ENCODE measurements at places on chromosomes 13 and 19. TPM values are rescaled to one million over a fixed set of nuclear protein-coding genes. Genes with fewer than 3 reads are reported as not detected.

- no peak for DNase-seq
These were observed 89.9 kb downstream of the MZT1 start for GRCh38 chr13:72637561-72637960.

Gene RETN
- 1.5 TPM for total RNA-seq

- DNase-seq: no peak
These were observed 4.4 kb upstream of the EID2 start for GRCh38 chr19:39544226-39544903.

DNA sequence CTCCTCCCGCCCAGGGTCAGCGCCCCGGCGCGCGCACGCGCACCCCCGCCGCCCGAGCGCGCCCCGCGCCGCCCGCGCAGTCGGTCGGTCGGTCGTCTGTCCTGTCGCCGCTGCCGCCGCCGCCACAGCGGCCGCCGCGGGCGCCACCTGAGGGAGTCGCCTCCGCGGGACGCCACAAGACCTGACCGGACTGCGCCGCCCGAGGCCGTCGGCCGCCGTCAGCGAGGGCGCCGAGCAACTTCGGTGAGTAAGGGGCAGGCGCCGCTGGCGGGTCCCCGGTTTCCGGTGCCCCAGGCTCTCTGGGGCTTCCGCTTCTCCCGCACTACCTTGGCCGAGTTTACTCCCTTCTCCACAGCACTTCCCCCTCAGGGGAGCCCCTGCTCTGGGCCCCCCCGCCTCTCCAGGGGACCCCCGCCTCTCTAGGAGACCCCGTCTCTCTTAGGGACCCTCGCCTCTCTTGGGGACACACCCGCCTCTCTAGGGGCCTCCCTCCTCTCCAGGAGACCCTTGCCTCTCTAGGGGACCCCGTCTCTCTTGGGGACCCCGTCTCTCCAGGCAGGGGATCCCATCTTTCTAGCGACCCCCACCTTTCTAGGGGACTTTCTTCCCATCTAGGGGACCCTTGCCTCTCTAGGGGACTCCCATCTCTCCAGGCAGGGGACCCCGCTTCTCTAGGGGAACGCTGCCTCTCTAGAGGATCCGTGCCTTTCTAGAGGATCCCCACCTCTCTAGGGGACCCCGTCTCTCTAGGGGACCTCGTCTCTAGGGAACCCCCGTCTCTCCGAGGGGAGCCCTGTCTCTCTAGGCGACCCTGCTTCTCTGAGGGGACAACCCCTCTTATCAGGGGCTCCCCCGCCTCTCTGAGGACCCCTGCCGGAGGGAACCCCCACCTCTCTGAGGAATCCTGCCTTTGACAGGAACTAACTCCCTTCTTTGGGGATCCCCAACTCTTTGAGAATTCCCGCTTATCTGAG, 19.3 kb upstream of the GATAD2A start:
- no peak for DNase-seq

GRCh38 chr13:31038834-31039552, 106.5 kb downstream of the TEX26 start:
- no peak for DNase-seq

GRCh38 chr13:48739386-48739964, 85.7 kb downstream of the CYSLTR2 start:
- no peak for DNase-seq

- DNase-seq: peak; percentile 92
These were observed 1.8 kb upstream of the SSBP4 start for GRCh38 chr19:18417250-18418028.

GRCh38 chr19:50330365-50331078, 1.3 kb upstream of the KCNC3 start:
- DNase-seq: peak; percentile 92

DNA sequence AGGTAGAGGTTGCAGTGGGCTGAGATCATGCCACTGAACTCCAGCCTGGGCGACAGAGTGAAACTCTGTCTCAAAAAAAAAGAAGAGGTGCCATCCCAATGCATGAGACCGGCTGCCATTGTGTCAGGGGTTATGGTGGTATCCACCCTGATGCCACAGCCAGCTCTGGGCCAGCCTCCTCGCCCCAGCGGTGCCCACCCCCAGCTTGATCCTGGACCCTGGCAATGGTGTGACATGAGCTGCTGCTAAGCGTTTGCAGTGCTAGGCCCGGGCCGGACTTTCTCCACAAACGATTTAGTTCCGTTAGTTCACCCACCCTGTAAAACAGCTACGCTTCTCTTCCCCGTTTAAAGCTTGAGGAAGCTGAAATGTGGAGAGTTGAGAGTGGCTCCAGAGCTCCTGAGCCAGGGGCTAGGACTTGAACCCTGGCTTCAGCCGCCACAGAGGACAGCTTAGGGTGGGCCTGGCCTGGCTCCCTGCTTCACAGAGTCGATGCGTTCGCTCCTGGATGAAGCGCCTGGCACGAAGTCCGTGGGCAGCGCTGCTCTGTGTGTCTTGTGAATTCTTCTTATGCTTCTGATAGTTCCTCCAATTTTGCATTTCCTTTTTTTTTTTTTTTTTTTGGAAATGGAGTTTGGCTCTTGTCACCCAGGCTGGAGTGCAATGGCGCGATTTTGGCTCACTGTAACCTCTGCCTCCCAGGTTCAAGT, 25.5 kb downstream of the NKPD1 start:
- DNase-seq: no peak

DNA sequence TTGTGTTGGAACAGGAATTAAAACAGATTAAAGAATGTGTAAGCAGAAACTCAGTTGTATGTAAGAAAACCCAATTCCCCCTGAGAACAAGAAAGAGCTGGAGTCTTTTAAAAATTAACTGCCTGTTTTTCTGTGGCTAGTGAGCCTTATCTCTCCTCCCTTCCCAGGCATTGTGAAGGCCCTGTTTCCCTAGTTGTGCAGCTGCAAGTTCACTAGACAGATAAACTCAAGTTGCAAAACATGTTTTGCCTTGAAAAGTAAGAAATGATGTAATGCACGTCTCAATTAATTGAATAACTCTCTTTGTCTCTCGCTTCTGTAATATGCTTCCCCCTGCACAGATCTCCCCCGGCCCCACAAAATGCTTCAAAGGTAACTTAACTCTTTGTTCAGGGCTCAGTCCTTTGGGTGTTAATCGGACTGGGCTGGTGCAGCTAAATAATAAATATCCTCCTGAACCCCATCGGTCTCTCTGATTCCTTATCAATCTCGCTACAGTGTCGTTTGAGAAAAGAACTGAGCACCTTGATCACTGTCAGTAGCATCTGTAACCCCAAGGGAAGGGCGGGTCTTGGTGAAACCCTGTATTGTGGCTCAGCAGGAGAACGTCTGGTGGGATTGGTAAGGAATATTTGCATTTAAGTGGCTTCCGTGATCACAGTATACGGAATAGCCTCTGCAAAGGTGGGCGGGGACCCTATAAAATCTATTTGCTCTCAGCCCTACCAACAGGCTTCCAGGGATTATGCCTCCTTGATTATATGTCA, 1.6 kb upstream of the ZNF556 start:
- DNase-seq: no peak

- no peak for DNase-seq
These were observed 1.1 kb upstream of the GRTP1 start for GRCh38 chr13:113364901-113365582.

DNA sequence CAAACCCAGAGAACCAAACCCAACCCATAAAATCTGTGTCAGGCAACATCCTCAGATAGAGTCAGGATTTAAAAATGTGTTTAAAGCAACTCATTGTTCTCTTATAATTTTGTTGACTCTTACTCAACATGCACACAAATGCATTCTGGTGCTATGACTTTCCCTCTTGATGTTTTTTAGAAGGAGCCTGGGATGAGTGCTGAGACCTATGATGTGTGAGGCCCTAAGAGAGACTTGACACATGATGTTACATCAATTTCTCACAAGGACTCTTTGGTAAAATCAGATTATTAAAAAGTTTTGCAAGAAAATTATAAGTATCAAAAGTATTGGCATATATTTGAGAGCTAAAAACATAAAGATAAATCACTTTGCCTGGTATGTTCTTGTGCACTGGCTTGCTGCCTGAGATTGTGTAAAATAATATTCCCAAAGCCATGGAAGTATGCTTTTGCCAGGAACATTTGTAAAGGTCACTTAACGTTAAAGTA, 173.9 kb downstream of the DCLK1 start:
- DNase-seq: peak; percentile 82

- no peak for DNase-seq
These were observed 3.3 kb upstream of the F10 start for GRCh38 chr13:113119166-113119821.

- DNase-seq: peak; percentile 84
These were observed 31.5 kb upstream of the ZNF766 start for GRCh38 chr19:52237771-52238400.

Gene SLC17A7
- 1.4 TPM for total RNA-seq

DNA sequence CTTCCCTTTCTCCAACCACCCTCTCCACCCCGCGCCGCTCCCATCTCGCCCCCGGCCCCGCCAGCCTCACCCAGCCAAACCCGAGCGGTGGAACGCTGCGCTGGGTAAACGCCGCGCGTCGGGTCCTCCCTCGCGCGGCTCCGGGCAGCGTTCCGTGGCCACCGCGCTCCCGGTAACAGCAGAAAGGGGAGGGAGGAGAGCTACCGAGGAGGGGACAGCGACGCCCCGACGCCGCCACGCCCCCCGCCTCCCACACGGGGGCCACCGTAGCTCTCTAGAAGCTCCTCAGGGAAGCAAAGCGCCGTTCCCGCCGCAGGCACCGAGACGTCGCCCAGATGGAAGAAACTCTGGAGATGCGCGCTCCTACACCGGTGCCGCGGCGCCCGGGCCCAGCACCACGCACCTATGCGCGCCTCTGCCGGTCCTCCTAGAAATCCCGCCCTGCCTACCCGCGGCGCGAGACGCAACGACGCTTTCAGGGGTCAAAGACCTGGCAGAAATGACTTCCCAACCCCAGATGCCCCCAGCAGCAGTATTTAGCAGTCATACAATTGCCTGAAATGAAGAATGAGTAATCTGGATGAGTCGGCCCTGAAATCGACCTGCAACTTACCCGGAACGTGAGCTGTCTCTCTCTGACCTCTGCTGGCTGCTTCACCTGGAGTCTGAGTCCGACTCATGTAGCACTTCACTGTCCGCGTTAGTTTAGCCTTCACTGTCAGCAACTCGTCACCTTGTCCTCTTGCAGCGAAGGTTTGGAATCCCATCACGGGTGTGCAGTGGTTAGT, at the start of gene RUBCNL:
Gene RUBCNL (minus strand): TSS at position 189 of the 788 bp plus-strand sequence. CDS start 14,777 bp downstream, outside the sequence.
- DNase-seq: peak; percentile 49

GRCh38 chr13:36706755-36707154, 32.9 kb downstream of the SERTM1 start:
- no peak for DNase-seq

All from tongue (tissue), 3 donors.